EH (cell line): ENCODE measurements at places on chromosomes 1 and 21.
A peak's percentile ranks its signal among the peaks of the same experiment; 100 is the strongest.

DNA sequence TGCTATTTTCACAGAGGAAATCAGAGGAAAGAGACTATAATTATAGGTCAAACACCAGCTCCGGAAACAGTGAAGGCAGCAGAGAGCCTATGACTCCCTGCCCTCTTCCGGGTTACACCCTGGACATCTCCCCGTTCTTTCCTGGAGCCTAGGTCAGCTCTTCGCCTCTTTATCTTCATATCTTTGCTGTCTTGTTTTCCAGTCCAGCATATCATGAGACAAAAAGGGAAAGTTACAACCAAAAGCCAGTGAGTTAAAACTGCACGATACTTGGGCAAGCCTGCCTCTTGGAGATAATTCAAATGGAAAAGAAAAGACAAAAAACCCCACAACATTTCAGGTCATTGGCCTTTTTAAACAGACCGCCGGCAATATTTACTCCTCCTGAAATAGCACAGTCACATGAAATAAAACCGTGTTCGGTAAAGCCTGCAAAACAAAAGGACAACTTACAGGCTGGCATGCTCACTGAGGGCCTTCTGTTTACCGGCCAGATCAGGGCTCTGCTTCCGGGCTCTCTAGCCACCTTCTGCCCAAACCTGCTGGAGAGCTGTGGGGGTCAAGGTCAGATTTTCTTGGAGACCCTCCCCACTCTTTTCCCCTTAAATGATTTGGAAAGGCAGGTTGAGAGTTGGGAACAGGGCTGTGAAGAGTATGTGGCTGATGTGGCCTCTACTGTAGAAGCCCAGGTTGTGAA lies 42.8 kb upstream of the PPP2R5A start:
- no peak for DNase-seq

DNA sequence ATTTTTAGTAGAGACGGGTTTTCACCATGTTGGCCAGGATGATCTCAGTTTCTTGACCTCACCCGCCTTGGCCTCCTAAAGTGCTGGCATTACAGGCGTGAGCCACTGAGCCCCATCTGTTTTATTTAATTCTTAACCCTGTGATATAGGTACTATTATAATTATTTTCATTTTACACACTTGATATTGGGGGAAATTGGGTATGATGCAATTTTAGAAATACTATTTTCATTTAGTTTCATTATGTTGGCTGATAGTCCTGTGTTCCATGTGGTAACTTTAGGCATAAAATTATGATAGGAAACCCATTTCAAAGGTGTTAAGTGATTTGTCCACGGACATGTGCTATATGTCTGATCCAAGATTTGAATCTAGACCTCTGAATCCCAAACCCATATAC lies 61.1 kb downstream of the SPEN start:
- no peak for DNase-seq

- DNase-seq = peak; percentile 63
Measured at GRCh38 chr1:92916899-92917298, 44.4 kb downstream of the DIPK1A start.

GRCh38 chr1:89407360-89407759 lies 43.5 kb downstream of the GBP6 start:
- peak; percentile 12 for DNase-seq

GRCh38 chr1:95287825-95288224 lies 53.8 kb downstream of the RWDD3 start:
- no peak for DNase-seq

DNA sequence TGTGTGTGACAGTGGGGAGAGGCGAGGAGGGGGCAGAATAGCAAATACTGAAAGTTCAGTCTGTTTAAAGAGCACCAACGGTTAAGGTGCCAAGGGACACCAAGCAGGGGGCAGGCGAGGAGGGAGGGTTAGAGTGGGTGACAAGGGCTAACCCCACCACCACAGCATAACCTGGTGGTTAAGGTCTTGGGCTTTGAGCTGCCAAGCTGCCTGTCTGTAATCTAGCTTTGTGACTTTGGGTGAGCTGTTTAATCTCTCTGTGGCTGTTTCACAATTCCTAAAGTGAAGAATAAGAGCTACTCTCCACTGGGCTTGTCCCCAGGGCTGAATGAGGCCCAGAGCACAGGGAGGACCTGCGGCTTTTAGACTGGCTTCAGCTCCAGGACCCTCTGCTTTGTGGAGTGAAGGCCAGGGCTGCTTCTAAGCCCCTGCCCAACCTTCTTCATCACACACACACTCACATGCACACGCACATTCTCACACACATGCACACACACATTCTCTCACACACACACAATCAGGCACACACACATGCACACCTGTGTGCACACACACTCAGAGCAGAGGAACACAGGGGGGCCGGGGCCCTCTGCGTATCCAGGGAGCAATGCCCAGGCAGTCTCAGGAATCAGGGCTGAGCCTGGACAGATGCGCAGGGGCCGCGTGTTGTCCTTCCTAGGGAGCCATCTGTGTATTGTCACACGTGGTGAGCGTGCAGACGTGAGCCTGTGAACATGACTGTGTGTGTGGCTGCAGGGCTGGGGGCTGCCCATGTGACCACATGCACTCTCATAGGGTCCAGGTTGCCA lies 101.6 kb upstream of the TARDBP start:
- no peak for DNase-seq

- no peak for DNase-seq
Measured at GRCh38 chr1:76854255-76854654, 13.0 kb upstream of the ST6GALNAC5 start.

GRCh38 chr1:58248791-58249190 lies 297.7 kb downstream of the OMA1 start:
- no peak for DNase-seq

GRCh38 chr1:22197644-22198043 lies 54.7 kb upstream of the WNT4 start:
- no peak for DNase-seq

- DNase-seq = no peak
Measured at GRCh38 chr1:26560403-26560780, 30.8 kb downstream of the RPS6KA1 start.

- peak; percentile 11 for DNase-seq
Measured at GRCh38 chr1:58710190-58711085, 10.6 kb upstream of the MYSM1 start.
